ENCODE measurements at places on chromosomes 1 and 21. TPM values are rescaled to one million over a fixed set of nuclear protein-coding genes. Genes with fewer than 3 reads are reported as not detected.
A peak's percentile ranks its signal among the peaks of the same experiment; 100 is the strongest.

- DNase-seq, result no peak
These were observed 2.2 kb upstream of the UBE2J2 start for GRCh38 chr1:1275836-1276235.

DNA sequence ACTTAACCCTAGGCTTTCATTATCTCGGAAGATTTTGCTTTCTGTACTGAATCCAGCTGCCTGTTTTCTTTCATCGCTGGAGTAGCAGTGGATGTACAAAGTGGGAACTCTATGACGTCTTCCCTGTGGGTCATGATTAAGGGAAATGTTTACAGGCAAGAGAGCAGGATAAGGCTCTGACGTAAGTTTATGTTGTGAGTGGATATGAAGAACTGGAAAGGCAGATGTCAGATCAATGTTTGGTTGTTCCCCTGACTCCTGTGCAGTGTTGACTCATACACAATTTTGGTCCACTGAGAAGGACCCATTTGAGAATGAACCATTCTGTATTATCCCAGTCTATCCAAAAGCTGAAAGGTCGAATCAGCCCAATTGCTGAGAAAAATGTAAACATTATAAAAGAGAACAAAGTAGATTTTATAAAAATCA, 292.4 kb downstream of the GRIK1 start:
- DNase-seq, result no peak

GRCh38 chr1:153957744-153958110, 685 bp downstream of the CRTC2 start:
- no peak for DNase-seq

GRCh38 chr1:183021405-183022201, 1.6 kb upstream of the LAMC1 start:
- DNase-seq, result no peak

DNA sequence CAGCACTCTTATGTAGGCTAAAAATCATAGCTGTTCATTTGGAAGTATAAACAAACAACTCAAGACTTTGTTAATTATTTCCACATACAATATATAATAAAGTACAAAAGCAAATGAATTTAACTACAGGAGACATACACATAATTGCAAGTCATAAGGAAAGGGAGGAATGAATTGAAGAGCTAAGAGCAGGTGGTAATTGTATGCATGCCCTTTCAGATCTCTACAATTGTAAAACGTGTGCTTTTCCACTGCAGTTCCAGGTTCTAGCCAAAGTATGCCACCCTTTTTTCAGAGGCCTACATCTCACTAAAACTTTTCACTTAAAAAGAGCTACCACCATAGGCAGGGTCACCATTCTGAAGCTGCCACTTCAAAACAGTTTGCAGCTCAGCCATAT, 42.8 kb upstream of the HP1BP3 start:
- DNase-seq, result no peak

DNA sequence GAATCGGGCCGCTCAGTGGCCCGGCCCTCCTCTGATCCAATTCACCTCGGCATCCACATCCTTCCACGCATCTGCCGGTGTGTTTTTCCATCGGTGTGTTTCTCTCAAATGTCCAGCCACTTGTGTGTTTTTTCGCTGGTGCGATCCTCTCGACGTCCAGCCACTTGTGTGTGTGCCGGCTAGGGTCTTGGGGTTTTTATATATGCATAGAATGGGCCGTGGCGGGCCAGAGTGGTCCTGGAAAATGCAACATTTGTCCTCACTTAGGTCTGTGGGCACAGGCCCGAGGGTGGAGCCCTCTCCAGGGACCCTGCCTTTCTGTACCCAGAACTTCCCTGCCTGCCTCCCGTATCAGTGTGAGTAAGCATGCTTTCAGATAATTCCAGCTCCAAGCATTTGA, 1106.4 kb downstream of the AMY1C start:
- no peak for DNase-seq

DNA sequence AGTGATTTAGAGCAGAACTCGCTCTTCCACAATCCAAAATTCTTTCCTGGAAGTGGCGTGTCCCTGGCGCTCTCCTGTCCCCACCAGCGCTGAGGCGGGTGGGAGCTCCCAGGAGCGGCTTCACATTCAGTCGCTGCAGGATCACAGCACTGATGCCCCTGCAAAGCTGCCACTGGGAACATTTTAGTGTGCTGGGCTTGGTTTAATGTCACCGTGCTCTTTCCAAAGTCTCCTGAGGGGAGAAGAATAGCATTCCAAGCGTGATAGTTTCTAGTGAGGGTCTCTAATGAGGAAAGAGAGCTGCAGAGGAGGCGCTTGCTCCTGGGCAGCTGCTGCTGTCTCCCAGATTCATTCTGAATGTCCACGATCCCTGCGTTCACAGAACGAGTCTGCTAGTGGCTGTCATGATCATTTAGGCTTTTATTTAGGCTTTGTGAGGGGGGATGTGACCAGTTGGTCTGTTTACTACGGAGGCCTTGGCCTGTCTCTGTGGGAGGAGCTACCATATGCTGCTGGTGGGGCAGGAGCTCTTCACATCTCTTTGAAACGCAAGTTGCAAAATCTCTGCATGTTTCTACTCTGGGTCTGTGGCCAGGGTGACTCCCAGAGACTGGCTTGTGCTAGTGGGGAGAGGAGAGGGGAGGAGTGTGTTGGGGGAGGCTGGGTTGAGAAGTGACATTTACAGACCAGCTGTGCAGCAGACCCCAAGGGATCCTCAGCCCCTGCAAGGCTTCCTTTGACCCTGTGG, 23.4 kb downstream of the OLFML3 start:
- no peak for DNase-seq

GRCh38 chr1:246843876-246844275, 87.9 kb downstream of the AHCTF1 start:
- DNase-seq, result no peak

GRCh38 chr1:222828939-222829338, 14.1 kb downstream of the DISP1 start:
- DNase-seq, result no peak

GRCh38 chr1:17665950-17666720, 89.0 kb upstream of the ACTL8 start:
- DNase-seq, result no peak

- DNase-seq, result no peak
These were observed 678 bp downstream of the TTC39A start for GRCh38 chr1:51329443-51330325.

DNA sequence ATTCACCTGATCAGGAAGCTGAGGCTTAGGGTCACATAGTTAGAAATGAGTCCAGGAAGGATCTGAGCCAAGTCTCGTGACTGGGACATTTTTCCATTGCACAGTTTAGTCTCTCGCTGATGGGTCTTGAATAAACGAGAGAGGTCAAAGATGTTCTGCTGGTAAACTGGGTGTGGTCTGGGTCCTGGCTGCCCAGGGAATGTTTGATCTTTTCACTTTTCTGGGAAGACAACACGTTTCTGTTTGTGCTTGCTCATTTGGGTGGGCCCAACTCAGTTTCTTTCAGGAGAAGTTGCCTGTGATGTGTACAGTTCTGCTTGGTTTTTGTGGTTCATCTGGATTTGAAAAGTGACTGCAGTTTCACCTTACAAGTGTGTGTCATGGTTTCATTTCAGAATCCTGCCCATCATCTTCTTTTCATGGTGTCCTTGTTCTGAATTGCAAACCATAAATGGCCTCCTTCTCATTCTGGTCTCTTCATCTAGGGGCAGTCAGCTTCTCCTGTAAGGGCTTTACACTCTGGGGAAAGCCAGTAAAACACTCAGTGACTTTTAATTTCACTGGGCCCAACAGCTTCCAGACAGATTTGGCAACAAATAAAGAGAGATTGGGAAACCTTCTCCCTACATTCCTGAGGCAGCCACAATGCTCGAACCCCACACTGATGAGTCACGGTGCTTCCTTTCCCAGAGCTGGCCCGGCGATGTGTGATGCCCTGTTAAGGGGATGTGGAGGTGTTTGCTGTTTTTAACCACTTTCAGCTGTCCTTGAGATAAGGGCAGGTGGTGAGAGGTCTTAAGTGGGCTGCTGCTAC, 7.2 kb upstream of the TACSTD2 start:
- DNase-seq, result no peak

DNA sequence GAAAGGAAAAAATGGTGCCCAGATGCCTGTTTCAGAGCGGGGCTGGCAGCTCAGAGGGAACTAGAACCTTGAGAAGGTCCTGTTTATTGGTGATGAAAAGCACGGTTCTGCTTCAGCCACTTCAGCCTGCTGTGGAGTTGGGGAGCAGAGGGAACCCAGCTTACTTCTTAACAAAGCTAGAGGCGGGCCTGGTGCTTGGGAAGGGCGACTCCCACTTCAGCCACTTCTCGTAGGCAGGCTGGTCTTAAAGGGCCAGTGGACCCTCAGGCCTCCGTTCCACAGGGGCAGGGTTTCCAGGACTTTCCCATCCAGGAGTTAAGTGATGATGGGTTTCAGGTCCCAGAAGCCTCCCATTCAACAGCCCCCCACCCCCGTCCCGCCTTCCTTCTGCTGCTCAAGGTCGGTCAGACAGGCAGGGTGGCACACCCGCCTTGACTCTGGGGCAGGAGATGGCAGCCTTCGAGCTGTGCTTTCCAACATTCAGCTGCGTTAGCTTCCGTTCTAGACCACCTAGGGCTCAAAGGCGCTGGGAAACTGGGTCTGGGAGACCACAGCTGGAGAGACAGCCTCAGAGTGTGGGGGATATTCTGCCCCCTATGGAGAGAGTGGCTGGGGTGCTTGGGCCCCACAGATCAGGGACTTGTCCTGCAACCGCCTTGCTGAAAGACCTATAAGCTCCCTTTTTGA, 3.4 kb downstream of the RUNX3 start:
- DNase-seq, result no peak

DNA sequence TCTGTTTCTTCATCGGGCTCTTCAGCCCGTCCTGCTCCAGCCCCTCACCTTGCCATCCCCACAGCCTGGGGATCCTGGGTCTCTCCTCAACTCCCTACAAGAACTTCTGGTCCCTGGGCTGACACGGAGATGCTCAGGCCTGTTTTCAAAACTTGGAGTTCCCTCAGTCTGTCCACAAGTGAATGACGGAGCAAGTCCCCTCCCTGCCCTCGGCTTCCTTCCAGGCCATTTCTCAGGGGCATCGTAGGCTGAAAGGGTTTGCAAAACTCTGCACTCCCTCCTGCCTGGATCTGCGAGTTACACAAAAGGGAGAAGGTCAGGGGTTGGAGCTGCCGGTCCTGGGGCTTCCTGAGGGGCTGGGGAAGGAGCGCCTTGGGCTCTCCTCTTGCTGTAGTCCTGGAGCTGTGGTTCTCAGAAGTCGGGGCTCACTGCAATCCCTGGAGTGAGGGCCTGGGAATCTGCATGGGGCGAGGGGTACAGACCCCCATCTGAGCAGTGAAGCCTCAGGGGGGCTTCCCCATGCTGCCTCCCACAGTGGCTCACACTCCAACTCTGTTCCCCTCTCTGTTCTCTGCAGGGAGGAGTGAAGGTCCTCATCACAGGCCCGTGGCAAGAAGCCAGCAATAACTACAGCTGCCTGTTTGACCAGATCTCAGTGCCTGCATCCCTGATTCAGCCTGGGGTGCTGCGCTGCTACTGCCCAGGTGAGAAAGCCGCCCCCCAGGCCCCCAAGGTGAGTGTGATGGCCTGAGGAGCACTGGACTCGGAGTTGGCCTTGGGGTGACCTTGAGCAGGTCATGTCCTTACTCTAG, 100.6 kb upstream of the VAMP3 start:
- DNase-seq, result no peak

DNA sequence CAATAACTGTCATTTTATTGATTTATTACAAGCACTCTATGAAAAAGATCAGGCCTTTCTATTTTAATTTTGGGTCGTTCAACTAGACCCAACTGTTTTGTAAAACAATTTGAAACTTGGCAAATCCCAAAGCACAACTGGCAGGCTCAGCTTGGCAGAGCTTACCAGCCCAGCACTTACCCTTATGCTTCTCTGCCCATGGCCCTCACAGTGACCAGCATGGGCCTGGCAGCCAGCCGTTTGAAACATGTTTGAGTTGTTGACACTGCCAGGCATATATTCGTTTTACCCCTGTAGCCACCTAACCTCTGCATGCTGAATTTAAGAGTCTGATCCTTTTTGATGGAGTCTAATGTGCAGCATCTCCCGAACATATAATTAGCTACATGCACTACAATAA, 796.7 kb upstream of the ADGRL2 start:
- DNase-seq, result no peak

- no peak for DNase-seq
These were observed 178.0 kb upstream of the IVNS1ABP start for GRCh38 chr1:185495007-185495406.

- DNase-seq, result peak; percentile 78
These were observed 25.2 kb downstream of the LAMC1 start for GRCh38 chr1:183048087-183049085.

GRCh38 chr1:98035602-98036002, 114.8 kb upstream of the DPYD start:
- DNase-seq, result no peak

DNA sequence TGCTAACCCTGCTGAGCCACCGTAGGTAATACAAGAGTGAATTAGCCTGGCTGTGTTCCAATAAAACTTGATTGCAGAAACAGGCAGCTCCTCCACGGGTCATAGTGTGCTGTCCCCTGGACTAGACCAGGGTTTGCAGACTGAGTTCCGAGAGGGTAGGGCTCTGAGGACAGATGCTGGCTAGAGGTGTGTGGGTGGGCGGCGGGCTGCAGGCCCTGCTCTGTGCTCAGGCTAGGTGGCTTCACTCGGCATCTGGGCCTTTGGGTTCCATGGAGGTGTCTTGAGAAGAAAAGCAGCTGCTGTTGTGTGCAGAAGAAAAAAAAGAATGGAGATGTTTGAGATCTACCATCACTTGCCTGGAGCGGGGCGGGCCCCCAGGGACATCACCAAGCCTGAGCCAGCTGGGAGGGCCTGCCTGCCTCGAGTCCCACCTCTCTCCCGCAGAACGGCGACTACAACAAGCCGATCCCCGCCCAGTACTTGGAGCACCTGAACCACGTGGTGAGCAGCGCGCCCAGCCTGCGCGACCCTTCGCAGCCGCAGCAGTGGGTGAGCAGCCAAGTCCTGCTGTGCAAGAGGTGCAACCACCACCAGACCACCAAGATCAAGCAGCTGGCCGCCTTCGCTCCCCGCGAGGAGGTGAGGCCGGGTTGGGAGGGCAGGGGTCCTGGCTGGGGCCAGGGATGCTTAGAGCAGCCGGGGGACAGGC, 7.9 kb downstream of the TMEM201 start:
- no peak for DNase-seq

- DNase-seq, result no peak
These were observed 12.5 kb downstream of the TP73 start for GRCh38 chr1:3664700-3665375.

- DNase-seq, result no peak
These were observed 513.6 kb downstream of the PLPP3 start for GRCh38 chr1:56065729-56066128.

The SLC30A10 gene
- not detected for polyA plus RNA-seq

The SPATA21 gene
- 0.60 TPM for polyA plus RNA-seq

The LMO4 gene
- 8.4 TPM for polyA plus RNA-seq

The SYCP1 gene
- polyA plus RNA-seq, result not detected

The ZNF436 gene
- 2.6 TPM for polyA plus RNA-seq

The CELA3A gene
- polyA plus RNA-seq, result not detected

The LORICRIN gene
- not detected for polyA plus RNA-seq
